ENCODE measurements at places on chromosomes 7 and 10.

DNA sequence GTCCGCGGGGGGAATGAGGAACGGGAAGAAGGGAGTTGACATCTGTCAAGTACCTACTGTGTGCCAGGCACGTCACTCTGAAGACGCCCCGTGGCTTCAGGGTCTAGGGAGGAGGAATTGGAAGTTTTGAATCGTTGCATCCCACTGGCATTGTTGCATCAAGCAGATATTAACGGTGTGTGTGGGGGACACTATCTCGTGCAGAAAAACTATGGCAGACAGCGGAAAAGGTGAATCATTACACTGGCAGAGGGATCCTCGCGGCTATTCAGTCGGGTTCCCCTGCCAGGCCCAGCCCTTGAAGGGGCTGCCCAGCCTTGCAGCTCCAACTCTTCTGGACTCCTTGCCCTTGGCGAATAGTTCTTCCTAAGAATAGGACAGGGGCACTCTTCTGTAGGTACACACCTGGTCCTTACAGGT is 1.0 kb upstream of the KIAA1549 start:
- peak; percentile 59 for DNase-seq

- DNase-seq = no peak
These were observed 34.8 kb upstream of the CCSER2 start for GRCh38 chr10:84293574-84294016.

- no peak for DNase-seq
These were observed 491.8 kb upstream of the GHITM start for GRCh38 chr10:83647526-83647925.

- no peak for DNase-seq
These were observed 132.6 kb downstream of the CELF2 start for GRCh38 chr10:11150231-11150731.

- DNase-seq = no peak
These were observed 91.0 kb upstream of the PDCD4 start for GRCh38 chr10:110780704-110781103.

Measured in RKO (cell line).